ENCODE measurements at places on chromosomes 1 and 21.

- no peak for DNase-seq
Measured at GRCh38 chr1:176820391-176821031, 344.0 kb downstream of the ASTN1 start.

DNA sequence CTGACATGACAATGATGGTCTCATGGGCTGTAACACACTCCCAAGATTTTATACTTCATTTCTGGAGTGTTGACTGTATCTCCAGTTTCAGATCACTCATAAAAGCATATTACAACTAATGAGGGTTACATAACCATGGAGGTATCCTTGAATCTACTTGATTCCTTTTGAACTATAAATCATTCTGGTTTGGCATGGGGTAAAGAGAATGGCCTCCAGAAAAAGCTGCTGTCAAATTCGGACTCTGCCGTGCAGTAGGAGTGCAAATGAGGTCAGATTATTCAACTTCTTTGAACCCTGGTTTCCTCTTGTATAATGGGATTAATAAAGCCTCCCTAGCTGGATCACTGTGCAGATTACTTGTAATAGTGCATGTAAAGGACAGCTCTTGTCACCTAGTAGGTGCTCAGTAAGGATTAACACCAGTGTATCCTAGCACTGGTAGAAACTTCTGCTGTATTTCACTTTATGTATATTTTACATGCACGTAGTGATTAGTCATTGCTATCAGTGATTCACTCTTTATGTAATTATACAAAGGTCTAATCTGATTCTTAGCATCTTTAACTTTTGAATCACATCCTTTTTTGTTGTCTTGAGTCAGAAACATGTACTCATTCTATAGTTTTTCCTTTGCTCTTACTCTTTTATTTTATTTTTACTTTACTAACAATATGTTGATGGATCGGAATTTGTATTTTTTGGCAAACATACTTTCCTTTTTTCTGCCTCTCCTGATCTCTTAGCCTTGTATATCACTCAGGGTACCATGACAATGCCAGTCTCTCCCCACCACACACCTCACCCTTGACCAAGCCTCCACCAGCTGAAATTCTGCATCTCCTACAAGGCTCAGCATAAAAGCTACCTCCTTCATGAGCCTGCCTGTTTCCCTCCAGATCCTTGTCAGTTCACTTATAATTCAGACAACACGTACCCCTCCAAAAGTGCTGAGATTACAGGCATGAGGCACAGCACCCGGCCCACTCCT lies 3.2 kb downstream of the LRRC8C start:
- peak; percentile 82 for DNase-seq

DNA sequence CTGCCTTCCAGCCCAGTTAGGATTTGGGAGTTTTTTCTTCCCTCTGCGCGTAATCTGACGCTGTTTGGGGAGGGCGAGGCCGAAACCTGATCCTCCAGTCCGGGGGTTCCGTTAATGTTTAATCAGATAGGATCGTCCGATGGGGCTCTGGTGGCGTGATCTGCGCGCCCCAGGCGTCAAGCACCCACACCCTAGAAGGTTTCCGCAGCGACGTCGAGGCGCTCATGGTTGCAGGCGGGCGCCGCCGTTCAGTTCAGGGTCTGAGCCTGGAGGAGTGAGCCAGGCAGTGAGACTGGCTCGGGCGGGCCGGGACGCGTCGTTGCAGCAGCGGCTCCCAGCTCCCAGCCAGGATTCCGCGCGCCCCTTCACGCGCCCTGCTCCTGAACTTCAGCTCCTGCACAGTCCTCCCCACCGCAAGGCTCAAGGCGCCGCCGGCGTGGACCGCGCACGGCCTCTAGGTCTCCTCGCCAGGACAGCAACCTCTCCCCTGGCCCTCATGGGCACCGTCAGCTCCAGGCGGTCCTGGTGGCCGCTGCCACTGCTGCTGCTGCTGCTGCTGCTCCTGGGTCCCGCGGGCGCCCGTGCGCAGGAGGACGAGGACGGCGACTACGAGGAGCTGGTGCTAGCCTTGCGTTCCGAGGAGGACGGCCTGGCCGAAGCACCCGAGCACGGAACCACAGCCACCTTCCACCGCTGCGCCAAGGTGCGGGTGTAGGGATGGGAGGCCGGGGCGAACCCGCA lies at the start of gene PCSK9:
Gene PCSK9 (plus strand): TSS at position 207 of the 741 bp plus-strand sequence. CDS start 290 bp downstream, at position 497.
- peak; percentile 59 for DNase-seq

DNA sequence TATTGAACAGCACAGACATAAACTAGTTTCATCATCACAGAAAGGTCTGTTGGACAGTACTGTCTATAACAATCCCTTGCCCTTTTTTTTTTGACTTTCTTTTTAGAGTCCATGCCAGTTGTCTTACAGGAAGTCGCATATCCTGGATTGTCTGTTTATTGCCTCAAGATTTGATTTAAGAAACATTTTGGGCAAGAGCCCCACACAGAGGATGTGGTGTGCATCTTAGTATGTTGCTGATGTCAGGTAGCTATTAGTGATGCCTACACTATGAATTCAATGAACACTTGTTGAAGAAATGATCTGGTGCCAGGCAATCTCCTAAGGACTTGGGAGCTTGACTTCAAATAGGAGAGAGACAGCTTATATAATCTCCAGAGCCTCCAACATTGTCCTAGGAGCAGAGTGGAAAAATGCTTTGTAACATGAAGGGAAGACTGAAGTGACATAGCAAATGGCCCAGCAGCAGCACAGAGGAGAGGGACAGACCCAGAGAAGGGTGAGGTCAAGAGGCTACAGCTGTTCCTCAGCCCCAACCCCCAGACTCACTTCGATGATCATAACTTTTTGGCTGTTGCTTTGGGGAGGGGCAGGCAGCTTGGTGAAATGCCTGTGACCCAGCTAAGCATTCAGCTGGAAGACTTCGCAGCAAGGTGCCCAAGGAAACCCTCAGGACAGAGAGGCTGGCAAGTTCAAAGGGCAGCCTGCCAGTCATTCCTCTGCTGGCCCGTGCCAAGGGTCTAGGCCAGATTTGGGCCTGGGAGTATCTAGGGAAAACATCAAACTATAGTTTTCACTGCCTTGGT lies 7.5 kb upstream of the RAB29 start:
- DNase-seq = no peak

GRCh38 chr1:1004420-1004779 lies 4.5 kb upstream of the HES4 start:
- no peak for DNase-seq

DNA sequence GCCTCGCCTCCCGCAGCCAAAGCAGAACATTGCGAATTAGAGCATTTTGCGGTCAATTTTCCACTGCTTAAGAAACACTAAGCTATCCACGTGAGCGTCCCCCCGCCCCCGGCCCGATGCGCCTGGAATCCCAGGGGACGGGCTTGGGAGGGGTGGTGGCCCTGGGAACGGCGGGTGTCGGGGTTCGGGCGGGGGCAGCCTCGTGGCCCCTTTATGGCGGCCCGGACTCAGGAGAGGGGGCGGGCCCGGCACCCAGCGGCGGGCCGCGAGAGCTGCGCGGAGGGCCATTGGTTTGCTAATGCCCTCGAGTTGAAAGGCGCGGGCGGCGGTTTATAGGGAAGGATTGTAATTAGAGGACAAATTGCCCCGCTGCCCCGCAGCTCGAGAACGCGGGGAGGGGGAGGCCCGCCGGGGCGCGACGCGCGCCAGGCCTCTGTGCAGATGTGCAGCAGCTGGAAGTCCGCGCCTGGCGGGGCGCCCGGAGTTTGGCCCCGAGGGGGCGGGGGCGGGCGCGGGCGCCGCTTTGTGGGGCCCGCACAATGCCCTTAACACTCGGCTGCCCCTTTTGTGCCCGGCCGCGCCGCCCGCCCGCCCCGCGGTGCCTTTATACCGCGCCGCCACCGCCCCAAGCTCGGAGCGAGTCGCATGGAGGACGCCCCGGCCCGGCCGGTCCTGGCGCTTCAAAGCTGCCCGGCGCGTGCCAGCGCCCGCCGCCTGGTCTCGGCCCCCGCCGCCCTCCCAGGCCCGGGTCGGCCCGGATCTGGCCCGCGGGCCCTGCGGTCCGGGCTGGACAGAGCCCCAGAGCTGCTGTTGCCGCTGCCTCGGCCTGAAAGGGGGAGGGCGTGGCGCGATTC lies 1.9 kb upstream of the HES3 start:
- peak; percentile 28 for DNase-seq

DNA sequence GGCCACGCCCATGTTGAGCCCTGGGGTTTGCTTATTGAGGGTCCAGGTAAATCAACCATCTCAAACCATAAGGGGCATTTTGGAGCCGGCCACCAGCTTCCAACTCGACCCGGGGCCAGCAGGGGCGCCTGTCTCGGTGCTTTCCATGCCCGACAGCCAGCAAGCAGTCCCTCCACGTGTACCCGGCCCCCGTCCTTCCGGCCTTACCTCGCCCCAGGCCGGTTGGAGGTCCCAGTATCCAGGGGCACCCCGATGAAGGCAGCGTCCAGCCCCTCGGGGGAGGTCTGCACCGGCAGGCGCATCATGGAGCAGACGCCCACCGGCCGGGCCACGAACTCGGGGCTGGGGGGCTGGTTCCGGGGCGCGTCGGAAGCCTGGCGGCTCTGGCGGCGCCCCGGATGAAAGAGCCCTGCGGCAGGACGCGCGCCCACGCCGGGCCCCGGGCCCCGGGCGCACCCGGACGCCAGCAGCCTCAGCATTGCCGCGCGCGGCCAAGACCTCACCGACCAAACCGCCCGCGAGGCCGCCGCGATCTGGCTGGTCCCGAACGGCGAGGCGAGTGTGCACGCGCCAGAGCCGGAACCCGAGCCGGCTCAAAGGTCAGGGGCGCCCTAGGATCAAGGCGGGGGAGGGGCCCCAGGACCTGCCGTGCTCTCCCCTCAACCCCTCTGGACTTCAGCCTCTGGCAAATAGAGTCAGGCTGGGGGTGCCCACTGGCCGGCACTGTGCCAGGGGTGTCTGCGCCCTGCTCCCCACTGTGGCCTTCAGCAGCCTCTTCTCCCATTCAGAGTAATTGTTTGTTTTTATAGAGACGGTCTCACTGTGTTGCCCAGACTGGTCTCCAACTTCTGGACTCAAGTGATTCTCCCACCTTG lies at the start of gene AGMAT:
Gene AGMAT (minus strand): TSS at position 563 of the 875 bp plus-strand sequence. CDS start 84 bp downstream, at position 479.
- peak; percentile 35 for DNase-seq

GRCh38 chr1:43372172-43372571 lies 4.4 kb upstream of the ELOVL1 start:
- no peak for DNase-seq

- peak; percentile 14 for DNase-seq
Measured at GRCh38 chr1:65792669-65793358, at the start of gene PDE4B. Gene PDE4B (plus strand): TSS chr1:65792895.

GRCh38 chr1:168468822-168469221 lies 75.0 kb downstream of the XCL2 start:
- DNase-seq = no peak

- DNase-seq = no peak
Measured at GRCh38 chr1:64505232-64505943, 35.5 kb downstream of the CACHD1 start.

DNA sequence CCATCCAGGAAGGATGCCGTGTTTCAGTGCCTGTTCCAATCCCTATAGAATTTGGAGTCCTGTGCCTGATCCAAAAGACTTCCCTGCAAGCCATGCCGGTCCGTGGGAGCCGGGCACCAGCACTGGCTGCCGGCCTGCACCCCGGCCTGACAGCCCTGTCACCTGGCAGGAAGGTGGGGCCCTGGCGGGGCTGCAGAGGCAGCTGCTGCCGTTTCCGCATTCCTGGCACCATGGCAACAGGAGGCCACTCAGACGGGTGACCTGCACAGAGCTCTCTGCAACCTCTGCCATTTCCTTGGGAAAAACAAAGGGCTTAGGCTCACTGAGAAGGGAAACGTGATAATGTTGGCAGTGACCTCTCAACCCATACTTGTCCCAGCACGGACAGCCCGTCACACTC lies 63.2 kb upstream of the TMEM51 start:
- no peak for DNase-seq

DNA sequence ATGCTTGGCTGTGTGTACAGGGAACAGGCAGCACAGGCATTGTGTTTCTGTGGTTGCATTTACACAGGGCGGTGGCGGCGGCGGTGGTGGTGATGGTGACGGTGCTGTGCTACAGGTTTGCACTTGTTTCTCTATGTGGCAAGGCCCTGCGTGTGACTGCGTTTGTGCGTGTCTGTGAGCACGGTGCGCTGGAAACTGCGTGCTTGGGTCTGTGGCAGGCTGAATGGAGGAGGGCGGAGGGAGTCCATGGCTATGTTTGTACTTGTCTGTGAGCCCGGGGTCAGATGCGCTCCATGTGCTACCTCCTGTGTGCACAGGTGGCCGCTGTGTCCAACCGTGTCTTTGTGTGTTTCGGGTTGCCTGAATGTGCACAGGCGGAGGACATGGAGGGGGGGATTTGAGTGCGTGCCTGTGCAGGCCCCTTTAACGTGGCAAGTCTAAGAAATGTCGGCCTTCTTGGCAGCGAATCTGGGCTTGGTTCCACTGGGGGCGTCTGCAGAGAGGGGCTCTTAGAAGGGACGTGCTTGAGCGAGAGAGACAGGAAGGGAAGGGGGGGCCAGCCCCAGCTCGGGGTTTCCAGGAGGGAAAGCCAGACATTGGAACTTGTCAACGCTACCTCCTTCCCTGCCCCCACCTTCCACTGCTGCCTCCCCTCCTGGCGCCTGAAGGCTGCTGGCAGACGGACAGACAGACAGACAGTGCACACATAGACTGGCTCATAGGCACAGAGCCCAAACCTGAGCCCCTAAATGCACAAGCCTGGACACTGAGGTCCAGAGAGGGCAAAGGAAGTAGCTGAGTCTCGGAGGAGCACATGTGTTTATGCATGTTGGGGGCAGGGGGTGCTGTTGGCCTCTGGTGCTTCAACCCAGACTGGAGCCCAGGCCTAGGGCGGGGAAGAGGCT lies 32.7 kb upstream of the WASF2 start:
- no peak for DNase-seq

DNA sequence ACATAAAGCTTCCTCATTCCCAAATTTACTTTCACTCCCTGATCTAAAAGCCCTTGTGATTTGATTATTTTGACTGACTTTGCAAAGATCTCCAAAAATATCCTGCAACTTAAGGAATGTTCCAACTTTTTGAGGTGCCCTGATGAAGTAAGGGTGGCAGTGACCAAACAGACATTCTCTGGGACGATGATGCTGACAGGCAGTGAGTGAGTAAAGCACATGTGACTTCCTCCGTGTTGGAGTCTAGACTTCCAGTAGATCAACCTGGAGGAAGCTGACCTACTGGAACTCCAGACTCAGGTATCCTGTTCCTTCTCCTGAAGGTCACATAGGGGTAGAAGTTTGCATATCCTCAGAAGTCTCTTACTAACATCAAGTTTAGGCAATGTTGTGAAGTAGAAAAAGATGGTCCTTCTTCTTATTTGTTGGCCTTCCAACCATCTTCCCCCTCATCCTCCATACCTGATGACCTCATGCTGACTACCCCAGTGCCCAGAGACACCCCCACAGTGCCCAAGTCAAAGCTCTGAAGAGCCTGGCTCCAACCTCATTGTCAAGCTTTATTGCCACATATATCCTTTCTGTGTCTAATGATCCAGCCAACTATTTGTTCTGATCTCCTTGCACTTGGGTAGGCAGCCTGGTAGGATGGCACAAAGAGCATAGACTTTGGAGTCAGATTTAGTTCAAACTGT lies 16.0 kb downstream of the TNFSF4 start:
- DNase-seq = no peak

DNA sequence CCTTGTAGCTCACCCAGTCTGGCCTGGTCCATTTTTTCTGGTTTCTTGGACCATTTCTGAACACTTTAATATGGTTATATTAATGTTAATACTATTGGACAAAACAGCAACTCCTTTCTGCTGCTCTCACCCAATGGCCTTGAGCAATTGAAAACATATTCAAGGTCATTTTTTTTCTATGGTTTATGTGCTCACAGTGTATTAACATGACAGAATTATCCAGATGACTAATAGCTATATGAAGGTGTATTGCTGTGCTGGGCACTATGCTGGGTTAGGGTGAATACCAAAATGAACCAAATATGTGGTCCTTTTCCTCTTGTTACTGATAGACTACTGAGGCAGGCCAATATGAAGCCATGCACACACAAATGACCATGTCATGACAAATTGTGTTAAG lies 591.6 kb upstream of the PLXNA2 start:
- no peak for DNase-seq

GRCh38 chr1:116312681-116313069 lies 60.4 kb upstream of the ATP1A1 start:
- no peak for DNase-seq

All from iris pigment epithelial cell (primary cell).